ENCODE measurements at places on chromosomes 7 and 10.
A peak's percentile ranks its signal among the peaks of the same experiment; 100 is the strongest.

- DNase-seq = peak; percentile 27
Observed at GRCh38 chr7:93715234-93715633, 140.7 kb upstream of the CALCR start.

- no peak for DNase-seq
Observed at GRCh38 chr7:80413383-80413945, 98.4 kb downstream of the GNAT3 start.

- peak; percentile 58 for DNase-seq
Observed at GRCh38 chr10:23095404-23095965, at the start of gene MSRB2. MSRB2 (plus strand) TSS chr10:23095579; CDS start chr10:23095609, 30 bp downstream.

GRCh38 chr7:28263622-28264271, 83.2 kb upstream of the JAZF1 start:
- no peak for DNase-seq

DNA sequence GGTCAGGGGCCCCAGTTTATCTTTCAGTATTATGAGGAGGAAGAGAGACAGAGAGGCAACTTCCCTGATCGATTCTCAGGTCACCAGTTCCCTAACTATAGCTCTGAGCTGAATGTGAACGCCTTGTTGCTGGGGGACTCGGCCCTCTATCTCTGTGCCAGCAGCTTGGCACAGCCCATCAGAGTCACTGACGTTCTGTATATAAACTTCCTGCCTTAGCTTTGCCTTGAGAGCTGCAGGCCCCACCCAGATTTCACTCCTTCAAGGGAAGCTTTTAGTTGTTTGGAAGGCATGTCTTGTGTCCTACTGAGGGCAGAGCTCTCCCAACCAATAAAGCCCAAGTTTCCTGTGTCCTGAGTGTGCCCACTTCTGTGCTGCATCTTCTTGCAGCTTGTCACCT, 242.5 kb upstream of the PRSS58 start:
- no peak for DNase-seq

DNA sequence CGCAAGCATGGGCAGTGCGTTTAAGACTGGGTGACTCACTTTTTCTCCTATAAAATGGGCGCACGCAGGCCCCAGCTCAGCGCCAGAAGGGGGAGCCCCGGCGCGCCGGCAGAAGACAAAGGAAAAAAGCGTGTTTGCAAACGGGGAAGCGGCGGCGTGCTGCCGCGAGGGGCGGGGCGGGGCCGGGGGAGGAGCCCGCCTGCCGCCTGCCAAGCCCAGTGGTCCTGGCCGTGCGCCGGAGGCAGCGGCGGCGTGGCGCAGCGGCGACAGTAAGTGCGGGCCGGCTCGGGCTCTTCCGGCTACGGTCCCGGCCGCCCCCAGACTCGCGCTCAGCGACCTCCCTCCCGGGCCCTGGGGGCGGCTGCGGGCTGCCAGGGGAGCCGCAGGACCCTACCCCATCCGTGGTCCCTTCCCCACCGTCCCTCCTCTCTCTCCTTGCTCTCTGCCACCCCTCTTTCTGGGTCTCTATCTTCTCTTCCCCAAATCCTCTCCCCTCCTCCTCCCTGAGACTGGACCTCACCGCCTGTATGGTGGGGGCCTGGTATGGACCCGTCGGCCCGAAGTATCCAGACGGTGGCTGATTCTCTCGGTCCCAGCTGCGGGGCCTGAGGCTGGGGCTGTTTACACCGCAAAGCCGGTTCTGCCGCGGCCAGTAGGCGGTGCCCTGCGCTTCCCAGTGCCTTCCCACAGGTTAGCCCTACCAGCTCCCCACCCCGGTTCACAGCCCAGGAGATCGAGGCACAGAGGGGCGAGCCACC, at the start of gene SLC29A3:
Gene SLC29A3 (plus strand): TSS at position 218 of the 758 bp plus-strand sequence. CDS start 51 bp downstream, at position 269.
- DNase-seq = peak; percentile 78

DNA sequence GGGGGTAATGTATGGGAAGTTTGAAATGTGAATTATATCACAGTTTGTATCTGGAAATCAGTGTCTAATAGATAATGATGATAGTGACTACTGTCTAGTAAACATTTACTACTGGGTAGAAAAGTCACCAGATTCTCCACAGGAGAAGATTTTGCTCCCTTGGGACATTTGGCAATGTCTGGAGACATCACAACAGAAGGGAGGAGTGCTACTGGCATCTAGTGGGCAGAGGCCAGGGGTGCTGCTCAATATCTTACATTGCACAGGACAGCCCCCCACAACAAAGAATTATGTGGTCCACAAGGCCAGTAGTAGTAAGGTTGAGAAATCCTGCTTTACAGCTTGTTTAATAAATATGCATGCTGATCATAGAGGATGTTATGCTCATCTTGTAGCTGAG, 92.3 kb upstream of the PRPS1L1 start:
- peak; percentile 16 for DNase-seq

GRCh38 chr10:413662-414071, 275.8 kb downstream of the DIP2C start:
- no peak for DNase-seq

DNA sequence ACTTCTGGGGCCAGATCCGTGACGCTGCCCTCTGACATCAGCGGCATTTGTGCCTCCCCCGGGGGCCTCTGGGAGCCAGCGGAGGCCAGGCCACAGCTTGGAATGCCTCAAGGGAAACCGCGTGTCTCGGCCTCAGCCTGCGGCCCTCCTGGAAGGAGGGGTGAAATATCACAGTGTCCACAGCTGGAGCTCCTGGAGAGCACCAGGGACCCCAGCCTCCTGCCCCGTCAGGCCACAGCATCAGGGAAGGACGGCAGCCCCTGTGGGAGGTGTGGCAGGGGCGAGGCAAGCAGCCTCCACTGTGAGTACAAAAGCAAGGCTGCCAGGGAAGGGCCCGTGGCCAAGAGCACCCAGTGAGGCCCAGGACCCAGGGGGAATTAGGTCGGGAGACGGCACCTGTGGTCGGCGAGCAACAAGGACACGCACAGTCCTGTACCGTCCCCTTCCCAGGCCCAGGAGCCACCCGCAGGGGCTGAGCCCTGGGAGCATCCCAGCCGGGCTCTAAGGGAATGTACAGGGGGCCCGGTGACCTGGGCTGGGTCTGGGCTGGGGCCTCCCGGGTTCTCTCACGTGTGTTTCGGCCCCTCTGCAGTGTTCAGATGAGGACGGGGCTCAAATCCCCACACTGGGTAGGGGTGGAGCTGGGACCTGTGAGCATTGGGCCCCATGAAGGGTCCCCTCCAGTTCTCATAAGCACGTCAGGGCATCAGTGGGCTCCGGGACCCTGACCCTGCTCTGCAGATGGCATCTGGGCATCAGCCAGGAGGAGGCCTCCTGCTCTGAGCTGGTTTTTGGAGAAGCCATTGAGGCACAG, 18.7 kb upstream of the KNDC1 start:
- no peak for DNase-seq

- peak; percentile 96 for DNase-seq
Observed at GRCh38 chr10:93437086-93437945, 44.8 kb downstream of the MYOF start.

DNA sequence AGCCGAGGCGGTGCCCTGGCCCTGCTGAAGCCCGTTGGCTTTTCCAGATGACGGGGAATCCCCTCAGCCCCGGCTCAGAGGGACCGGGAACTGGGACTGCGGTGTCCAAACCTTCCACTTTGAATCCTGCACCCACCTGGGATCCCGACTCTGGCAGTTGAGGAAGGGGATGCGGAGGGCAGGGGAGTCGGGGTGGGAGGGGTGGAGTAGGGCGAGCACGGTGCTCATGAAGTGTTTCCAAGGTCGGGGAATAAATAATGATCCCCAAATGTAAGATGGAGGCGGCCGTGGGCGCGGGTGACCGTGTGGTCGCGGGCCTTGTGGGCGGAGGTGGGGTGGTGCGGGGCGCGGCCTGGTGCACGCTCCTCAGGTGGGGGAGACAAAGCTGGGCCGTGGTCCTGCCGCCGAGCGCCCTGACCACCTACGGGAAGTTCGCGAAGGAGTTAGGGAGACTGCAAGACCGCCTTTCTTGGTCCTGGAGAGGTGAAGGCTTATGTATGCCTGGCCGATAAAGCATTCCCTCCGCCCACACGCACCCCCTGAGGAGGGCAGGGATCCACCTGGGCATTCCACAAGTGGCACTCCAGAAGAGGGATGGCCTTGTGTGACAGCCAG, 1.4 kb downstream of the MTURN start:
- no peak for DNase-seq

DNA sequence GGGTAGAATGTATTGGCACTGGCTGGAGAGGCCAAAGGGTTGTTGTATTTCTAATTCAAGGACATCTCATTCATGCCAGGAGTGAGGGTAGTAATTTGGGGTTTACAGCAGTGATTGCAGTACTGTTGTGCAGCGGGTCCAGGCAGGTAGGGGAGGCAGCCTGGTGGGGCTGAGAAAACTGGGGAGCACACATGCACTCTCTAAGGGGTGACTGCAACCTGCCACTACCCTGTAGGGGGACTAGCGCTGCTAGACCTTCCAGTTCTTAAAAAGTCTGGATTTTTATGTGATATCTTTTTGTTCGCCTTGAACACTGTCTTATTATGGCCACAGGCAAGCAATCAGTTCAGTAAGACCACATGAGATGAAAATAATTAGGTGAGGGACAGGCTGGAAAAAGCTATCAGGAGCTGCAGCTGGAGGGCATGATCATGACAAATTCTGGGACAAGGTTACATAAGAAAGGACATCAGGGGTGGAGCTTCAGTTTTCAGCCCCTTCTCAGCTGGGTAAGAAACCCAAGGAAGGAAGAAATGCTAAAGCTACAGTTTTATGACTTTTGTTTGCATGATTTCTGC, 149.0 kb downstream of the ARHGAP21 start:
- no peak for DNase-seq

GRCh38 chr7:69439636-69440325, 158.5 kb upstream of the AUTS2 start:
- no peak for DNase-seq

GRCh38 chr10:33122014-33122809, 164.2 kb upstream of the ITGB1 start:
- peak; percentile 33 for DNase-seq

GRCh38 chr7:17206349-17206905, 92.0 kb upstream of the AHR start:
- no peak for DNase-seq

DNA sequence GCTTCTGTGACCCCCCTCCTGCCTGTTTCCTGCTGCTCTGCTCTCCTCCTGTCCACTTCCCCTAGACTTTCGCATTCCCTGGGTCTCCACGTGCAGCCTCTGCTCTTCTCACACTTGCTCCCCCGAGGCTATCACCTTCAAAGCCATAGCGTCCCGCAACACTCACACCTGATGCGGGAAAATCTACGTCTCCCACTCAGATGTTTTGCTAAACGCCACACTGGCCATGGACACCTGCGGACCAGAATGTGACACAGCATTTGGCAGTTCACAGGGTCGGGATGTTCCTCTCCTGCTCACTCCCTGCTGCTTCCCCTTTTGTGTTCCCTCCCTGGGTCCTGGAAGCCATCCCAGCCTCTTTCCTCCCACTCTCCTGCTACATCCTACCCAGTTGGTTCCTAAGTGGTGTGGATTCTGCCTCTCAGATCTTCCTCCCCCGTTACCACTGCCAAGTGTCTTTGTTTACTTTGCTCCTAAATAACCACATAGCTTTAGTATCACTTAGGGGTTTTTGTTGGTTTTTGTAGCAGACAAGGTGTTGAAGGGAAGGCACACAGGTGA, 33.7 kb upstream of the RBM33 start:
- DNase-seq = no peak

DNA sequence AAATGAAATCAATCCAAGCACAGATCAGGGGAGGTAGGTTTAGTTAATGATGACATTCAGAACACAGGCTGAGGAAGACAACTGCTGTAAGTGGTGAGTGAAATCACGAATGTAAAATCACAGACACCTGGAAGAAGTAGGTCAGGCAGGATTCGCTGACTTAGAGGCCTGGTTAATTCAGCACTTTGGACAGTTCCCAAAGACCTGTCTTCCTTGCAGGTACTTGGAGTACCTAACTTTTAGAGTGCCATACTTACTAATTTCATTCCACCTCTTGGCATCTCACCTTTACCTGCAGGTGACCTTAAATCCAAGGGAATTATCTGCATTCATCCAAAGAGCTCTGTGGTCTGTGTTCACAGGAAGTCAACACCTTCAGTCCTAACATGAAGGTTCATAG, 822.3 kb downstream of the PHTF2 start:
- no peak for DNase-seq

DNA sequence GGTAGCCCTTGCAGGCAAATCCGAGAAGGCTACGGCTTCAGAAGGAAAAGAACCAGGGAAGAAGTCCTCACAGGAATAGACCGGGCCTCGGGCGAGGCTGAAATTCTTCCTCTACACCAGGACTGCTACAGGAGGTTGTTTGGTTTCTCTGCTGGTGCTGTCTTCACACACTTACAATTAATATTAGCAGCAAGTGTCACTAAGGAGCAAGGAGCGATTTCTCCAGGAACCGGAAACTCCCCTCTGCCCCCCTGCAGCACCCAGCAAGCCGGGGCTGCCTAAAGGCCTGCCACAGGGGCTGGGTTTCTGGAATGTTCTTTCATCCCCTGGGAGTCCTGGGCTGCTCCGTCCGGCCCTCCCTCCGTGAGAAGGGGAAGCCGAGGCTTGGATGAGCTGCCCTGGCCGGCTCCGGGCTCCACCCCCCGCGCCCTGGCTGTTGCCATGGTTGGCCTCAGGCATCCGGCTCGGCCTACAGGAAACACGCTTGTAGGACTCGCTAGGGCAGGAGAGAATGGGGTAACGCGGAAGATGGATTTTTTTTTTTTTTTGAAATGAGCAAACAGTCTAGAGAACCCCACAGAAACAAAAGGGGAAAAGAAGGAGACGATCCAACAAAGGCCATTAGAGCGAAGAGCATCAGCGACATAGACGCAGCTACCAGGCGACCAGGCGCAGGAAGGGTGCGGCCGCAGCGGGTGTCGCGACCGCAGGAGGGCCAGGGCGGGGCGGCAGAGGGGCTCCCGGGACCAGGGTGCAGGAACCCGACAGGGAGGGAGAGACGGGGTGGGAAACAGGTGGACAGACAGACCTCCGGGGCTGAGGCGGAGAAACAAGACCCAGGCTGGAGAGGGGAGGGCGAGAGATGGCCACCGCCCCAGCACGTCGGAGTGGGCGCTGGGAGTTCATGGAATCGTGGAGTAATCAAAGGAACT, 33.0 kb downstream of the EN2 start:
- no peak for DNase-seq

DNA sequence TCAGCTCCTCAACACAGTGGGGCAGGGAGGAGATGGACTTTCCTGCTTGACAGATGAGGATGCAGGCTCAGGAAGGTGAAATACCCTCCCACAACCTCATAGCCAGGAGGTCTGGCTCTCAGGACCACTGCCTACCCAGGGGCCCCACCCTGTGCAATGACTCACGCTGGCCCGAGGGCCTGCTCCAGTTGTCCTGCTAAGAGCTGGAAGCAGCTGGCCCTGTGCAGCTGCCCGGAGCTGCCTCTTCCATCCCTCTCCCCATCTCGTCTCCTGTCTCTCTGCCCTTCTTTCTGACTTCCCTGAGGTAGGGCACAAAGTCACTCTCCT, 123.9 kb downstream of the ZMIZ1 start:
- DNase-seq = peak; percentile 81
